CD8-positive, alpha-beta T cell (primary cell): ENCODE measurements at places on chromosomes 2 and 18. TPM values are rescaled to one million over a fixed set of nuclear protein-coding genes. Genes with fewer than 3 reads are reported as not detected.

Gene PSMG2
- 80.3 TPM for total RNA-seq

Gene SAG
- 0.05 TPM for total RNA-seq

DNA sequence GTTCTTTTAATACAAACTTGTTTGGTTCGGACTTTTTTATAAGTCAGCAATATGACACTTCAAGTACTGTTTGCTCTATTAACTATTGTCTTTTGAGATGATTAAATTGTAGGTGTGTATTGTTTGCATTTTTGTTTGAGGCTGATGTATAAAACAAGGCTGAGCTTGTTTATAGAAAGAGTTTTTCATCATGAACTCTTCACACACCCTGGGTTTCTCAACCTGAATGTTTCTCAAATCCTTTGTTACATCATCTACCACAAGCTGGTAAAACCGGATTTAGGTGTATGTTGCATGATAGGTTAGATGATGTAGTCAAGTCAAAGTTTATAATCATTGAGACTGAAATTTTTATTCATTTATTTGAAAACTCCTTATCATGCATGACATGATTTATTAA lies 335.2 kb upstream of the LRATD1 start:
- DNase-seq, result no peak

- no peak for DNase-seq
These were observed 121.6 kb downstream of the VAPA start for GRCh38 chr18:10035281-10035991.

DNA sequence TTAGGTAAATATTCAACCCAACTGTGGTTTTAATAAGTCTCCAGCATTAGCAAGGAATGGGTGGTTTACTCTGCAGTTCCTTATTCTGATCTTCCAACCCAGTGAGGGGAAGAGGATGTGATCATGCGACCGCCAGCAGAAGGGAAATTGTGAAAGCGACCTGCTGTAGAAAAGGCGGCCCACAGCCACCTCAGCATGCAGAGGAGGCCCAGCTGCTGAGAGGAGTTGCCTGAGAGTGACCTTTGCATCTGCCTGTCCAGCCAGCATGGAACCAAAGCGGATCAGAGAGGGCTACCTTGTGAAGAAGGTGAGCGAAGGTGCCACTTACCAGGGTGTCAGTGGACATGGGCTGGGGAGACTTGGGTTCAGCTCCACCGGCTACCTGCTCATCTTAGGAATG lies at the start of gene PLEK:
TSS of gene PLEK (plus strand) at position 196 of the 400 bp plus-strand sequence. CDS start at position 266, 70 bp downstream.
- DNase-seq, result no peak

DNA sequence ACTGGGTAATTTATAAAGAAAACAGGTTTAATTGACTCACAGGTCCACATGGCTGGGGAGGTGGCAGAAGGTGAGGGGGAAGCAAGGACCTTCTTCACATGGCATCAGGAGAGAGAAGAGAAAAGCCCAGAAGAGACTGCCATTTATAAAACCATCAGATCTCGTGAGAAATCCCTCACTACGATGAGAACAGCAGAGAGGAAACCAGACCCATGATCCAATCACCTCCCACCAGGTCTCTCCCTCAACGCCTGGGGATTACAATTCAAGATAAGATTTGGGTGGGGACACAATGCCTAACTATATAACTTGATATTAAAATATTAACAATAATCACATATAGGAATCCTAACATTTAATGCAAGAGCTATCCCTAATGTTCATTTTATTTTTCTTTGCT lies 31.8 kb downstream of the MEMO1 start:
- no peak for DNase-seq

DNA sequence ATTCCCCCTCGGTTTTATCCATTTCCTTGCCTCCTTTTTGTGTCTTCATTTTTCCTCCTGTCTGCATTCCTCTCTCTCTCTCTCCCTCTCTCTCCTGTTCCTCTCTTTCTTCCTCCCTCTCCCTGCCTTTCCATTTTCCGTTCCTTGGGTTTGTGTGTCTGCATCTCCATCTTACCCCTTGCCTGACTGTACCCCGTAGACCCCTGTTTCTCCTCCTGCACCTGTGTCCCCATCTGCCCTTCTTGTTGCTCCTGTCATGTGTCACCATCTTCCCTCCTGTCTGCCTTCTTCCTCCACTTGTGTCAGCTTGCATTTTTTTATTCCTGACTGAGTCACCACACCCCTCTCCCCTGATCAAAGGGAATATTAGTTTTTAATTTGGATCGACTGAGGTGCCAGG lies 1.8 kb downstream of the CDK5R2 start:
- DNase-seq, result no peak

DNA sequence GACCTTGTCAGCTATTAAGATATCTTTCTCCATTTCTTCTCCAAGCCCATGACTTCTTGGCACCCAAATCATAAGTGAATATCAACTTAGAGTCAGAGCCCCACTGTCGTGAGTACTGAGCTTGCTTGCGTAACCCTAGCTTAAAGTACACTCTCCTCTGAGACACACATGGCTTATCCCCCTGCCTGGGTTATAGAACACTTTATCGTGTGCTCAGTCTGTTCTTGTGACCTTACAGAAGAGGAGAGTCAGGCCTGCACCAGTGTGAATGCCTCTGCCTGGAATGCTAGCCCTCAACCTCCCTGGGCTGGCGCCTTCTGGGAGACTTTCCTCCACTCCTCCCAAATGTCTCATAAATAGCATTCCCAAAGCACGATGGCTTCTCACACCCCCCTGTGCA lies 79.3 kb downstream of the CEP192 start:
- no peak for DNase-seq

GRCh38 chr2:163182764-163183354 lies 344.3 kb upstream of the KCNH7 start:
- DNase-seq, result no peak

DNA sequence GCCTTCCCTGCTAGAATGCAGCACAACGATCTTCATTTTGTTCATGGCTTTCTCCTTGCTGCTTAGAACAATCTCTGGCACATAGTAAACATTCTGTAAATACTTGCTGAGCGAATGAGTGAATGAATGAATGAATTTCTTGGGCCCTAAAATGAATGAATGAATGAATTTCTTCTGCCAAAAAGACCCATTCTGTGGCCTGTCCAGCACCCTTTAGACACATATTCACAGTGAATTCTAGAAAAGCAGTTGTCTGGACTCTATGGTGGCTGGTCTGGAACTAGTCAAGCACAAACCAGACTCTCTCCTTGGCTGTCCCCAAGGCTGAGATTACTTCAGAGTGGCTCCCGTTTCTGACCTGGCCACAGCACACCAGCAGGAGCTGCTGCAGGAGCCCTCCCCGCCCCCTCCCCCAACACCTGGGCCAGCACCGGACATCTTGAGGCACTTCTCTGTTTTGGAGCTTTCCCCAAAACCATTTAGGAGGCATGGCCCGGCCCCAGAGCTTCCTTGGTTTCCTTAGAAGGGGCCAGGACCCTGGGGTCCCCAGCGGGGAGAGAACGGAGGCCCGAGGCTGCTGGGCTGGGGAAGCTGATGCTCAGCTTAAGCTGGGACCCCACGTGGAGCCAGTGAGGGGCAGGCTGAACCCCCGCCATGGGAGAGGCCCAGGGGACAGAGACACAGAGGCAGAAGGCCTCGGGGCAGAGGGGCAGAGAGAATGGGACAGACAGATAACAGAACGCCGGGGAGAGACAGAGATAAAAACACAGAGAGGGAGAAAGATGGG lies 159.0 kb downstream of the ZFP36L2 start:
- DNase-seq, result no peak

DNA sequence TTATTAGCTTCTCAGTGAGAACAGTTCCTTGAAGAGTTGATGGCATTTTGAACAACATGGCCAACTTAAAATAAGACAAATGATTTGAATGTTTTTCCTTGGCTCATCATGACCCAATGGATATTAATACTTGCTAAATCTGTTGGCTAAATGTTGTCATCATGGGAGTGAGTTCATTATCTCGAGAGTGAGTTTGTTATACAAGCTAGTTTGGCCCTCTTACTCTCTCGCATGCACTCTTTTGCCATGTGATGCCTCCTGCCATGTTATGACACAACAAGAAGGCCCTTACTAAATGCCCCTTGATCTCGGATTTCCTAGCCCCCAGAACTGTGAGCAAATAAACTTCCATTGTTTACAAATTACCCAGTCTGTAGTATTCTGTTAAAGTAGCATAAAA lies 22.9 kb upstream of the SANBR start:
- DNase-seq, result no peak

DNA sequence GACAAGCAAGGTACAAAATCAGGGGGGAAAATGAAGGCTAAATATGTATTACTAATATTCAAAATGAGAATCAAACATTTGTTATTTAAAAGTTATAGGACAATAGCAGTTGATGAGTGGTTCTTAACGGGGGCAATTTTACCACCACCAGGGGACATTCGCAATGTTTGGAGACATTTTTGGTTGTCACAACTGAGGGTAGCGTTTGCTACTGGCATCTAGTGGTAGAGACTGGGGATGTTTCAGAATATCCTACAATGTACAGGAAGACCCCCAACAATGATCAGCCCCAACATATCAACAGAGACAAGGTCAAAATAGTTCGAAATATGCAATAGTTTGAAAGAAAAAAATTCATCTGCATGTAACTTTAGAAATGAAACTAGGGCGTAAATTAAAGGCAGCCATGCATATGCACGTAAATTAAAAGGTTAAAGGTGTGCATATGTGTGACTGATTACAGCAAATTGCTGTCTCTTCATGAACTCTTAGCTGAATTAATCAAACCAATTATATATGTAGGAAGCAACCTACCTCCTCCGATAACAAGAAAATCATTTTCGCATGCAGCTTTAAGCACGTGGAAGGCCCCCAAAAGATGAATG lies 61.2 kb upstream of the CUL3 start:
- no peak for DNase-seq

DNA sequence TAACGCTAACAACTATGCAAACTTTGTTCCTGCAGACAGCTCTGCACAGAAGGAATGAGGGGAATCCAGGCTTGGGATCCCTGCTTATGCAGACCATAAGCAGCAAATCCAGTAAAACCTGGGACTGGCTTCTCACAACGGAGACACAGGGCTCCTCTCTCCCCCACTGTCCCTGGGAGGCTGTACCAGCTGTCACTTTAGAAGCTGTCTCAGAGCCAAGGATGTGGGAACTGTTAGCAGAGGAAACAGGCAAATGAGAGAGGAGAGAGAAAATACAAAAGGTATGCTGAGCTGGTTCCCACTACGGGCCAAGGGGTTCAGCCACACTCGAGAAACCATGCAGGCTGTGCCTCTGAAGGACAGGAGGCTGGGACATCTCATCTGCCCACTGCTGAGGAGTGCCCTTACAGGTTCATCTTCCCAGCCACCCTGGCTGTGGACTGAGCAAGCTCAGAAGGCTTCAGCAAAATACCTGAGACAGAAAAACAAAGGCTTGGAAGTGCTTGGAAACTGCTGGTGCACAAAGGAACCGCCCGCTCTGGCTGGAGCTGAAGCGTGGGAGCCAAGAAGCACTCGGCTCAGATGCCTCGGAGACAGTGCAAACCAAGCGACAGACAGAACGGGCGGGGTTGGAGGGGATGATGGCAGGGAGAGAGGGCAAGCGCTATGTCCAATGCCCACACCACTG lies 72.5 kb downstream of the FAM210A start:
- no peak for DNase-seq

Gene FAM237A
- not detected for total RNA-seq

DNA sequence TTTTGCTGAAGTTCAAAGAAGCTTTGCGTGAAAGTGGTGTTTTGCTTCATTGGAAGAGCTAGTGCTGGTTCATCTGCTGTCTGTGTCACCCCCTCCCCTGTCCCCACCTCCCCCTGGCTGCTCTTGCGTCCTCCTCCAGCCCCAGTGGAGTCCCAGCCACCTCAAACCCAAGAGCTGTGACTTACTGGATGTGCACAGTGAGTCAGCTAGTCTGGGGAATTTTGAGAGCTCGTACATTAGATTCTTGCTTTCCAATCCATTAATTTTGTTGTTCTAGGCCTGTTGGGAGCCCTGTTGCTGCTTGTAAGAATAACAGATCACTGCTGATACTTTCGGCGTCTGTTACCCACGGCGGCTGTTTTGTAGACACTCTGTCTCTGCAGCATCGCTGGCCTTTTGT lies 412.1 kb downstream of the TSN start:
- no peak for DNase-seq

- DNase-seq, result no peak
These were observed 273.3 kb downstream of the GLI2 start for GRCh38 chr2:121008975-121009374.

Gene ZSWIM2
- not detected for total RNA-seq

Gene GPR45
- total RNA-seq, result not detected

Gene PNKD
- 7.2 TPM for total RNA-seq

Gene FHOD3
- total RNA-seq, result not detected

- DNase-seq, result no peak
These were observed 11.6 kb upstream of the CASP10 start for GRCh38 chr2:201171259-201171814.

DNA sequence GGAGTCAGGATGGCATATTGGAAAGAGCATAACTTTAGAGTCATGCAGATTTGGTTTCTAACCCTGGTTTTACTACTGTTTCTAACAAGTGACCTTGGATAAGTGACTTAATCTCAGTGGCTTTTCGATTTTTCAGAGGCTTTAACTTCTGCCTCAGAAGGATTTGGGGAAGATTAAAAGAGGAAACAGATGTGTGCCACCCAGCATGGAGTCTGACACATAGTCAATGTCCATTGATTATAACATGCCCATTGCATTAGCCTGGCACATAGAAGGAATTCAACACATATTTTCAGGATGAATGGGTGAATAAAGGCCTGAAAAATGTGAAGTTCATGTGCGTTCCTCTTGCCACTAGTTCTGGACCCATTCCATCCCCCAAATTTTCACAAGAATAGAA lies 438.2 kb downstream of the EPHA4 start:
- DNase-seq, result no peak

DNA sequence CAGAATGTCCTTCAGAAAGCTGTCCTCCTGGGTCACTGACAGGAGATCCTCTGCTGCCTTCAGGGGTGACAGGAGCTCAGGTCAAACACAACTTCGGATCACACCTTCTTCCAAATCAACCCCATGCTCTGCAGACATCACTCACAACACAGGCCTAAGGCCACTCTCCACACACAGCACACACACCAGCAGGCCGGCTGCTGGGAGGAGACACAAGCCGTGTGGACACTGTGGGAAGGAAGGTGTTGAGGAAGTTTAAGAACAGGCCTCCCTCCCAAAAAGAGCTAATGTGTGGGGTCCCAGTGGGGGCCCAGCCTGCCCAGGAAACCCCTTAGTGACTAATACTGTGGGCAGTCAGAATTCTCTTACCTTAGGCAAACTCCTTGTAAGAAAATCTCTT lies 290.3 kb upstream of the ID2 start:
- DNase-seq, result no peak

Gene HTR2B
- not detected for total RNA-seq

DNA sequence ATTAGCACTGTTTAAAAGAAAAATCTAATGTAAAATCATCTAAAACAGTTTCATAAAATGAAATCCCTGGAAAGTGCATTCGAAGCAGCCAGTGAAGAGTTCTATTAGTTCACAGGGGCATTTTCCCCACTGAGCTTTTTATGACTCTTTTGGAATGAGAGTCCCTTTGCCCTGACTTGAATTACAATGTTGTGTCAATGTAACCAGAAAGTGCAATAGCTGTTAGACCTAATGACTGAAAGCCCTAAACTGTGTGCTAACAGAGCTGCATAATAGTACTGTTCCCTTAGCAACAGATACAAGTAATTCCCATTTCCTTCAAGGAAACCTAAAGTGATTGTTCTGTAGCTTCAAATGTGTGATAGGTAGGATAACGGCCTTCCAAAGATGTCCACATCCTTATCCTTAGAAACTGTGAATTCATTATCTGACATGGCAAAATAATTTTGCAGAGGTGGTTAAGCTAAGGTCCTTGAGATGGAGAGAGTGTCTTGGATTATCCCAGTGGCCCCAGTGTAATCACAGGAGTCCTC lies 134.4 kb downstream of the L3MBTL4 start:
- DNase-seq, result no peak

- no peak for DNase-seq
These were observed 73.6 kb downstream of the EN1 start for GRCh38 chr2:118773826-118774225.

Gene EFHD1
- total RNA-seq, result 0.92 TPM

GRCh38 chr2:70920367-70920715 lies 15.4 kb upstream of the ATP6V1B1 start:
- DNase-seq, result no peak
